HuH-7 (cell line): ENCODE measurements at places on chromosomes 1 and 21.

GRCh38 chr1:82343381-82343780 lies 542.6 kb downstream of the ADGRL2 start:
- DNase-seq = no peak

DNA sequence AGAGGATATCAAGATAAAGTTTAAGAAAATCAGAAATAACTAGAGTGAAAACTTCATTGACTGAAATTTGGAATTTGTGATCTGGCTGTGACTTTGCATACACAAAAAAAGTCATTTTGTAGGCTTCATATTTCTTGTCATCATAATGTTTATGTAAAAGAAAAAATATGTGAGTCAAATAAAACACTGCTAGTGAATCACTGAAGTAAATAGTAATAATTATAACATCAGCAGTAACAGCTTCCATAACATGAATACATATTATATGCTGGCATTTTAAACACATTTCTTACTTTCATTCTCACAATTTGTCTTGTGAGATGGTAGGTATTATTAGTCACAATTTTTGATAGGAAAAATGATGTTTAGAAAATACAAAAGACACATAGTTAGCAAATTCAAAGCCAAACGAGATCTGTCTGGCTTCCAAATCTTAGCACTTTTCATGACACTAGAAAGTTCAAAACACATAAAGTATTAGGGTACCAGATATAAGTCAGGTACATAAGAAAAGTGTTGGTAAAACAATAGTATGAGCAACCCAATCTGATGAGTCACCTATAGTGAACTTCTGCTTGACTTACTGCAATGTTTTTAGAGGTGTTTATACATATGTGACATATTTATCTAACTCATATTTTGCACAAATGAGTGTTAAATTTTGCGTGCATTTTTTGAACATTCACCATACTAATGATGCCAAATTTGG lies 241.0 kb upstream of the SNX7 start:
- no peak for DNase-seq

- DNase-seq = peak; percentile 12
Measured at GRCh38 chr21:32921632-32922230, 104.0 kb upstream of the OLIG2 start.

DNA sequence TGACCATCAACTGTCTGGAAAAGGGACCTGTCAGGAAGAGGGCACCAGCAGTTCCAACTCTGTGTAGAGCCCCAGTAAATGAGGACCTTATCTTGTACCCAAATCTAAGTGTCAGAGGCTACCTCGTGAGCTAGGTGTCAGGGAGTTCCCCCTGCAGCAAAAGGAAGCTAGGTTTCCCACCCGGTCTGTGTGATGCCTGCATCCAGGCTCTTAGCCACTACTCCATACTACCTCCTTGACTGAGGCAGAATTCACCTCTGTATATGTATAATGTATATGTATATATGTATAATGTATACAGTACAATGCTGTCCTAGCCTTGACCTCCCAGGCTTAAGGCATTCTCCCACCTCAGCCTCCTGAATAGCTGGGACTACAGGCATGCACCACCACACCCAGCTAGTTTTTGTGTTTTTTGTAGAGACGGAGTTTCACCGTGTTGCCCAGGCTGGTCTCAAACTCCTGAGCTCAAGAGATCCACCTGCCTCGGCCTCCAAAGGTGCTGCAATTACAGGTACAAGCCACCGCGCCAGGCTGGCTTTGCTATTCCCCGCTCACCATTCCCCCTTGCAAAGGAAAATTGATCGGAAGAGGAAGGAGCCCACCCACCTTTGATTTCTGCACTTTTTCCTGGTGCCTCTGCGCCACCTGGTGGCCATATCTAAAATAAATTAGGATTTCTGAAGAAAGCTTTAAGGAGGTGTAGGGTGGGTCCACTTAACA lies 15.7 kb upstream of the LUZP1 start:
- peak; percentile 60 for DNase-seq

DNA sequence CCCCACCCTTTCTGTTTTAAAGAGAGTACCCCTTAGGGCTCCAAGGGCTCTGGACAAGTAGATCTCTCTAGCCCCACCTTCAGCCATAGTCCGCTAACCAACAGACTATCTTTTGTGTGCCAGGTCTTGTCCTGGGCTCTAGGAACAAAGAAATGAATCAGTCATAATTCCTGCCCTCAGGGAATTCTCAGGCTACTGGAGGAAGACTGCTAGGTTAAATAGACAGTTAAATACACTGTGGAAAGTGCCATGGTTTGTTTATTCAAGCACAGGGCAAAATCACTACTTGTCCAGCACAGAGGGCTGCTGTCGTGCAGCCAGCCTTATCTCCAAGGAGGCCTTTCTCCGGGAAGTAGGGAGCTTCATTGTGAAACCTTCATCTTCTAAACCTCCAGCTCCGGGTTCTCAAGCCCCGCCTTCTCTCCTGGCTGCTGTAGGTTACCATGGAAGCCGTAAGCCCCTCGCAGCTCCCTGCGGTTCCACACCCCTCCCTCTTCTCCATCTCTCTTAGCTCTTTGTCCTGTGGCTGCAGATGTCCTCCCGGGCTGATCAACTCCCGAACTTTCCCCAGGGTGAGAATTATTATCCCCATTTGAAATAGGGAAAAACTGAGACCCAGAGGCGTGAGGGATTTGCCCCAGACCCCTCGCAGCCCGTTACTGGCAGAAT lies 29.8 kb downstream of the SHISAL2A start:
- peak; percentile 15 for DNase-seq

GRCh38 chr1:65170511-65171142 lies 22.6 kb downstream of the AK4 start:
- peak; percentile 28 for DNase-seq

DNA sequence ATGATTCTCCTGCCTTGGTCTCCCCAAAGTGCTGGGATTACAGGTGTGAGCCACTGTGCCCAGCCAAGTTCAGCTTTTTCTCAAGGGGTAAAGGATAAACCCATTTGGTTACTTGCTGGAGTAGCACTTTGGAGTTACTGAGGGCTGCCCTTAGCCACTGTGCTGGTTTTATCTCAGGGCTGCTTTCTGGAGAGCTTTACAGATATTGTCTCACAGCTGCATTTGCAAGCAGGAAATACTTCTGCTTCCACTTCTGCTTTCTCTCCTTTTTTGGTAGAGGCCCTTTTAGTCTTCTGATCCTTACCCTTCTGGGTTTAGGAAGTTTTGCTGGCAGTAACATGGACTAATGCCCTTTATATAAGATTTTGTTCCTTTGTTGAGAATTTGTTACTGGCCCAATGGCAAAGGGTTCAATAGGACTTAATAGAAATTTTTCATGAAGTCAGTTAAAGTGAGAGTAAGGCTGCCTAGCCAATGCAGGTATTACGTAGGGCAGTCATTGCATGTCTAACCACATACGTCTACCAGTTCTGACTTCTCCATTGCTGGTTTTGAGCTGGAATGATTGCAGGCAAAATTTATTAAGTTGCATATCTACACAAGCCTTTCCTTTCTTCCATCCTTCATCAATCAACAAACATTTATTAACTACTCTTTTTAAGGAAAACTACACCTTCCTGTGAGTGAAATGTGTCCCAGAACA lies 24.4 kb downstream of the CAP1 start:
- DNase-seq = no peak

- no peak for DNase-seq
Measured at GRCh38 chr1:155809088-155809487, 47.9 kb downstream of the GON4L start.

DNA sequence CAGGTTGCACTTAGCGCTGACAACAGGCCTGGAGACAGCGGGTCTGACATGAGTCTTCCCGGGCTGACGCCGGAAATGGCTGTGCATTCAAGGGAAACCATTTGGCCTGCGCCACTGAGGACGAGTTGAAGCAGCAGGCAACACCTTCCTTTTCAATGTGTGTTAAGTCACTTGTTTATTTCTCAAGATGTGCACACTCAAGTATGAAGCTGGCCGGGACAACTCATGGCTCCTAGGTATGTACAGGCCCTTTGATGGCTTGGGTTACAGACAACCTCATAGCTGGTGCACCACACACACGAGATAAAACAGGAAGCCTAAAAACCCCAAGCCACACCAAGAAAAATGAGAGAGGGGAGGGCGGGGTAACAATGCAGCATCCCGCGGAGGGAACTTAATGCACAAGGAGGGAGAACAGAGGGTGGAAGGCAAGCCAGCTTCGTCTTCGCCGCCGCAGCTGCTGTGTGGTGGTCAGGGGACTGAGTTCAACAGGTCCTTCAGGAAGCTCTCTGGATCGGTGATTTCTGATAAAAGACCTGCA lies 118.0 kb upstream of the IFFO2 start:
- DNase-seq = no peak

DNA sequence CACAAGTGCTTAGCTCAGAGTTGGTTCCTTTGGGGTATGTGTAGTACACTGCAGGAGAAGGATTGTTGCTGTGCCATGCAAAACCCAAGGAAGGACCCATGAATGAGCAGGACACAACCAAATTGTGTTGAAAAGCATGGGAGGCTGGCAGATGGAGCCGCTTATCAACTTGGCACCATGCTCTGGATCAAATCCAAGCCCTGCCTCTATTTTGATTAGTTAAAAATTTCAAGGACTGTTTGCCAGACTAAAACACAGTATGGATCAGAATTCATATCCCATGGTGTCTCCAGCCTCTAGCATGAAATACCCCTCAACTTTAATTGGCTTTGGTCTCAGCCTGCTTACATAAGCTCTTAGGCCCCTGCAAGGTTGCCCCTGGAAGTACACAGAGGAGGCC lies 27.8 kb downstream of the CCDC185 start:
- DNase-seq = no peak

- no peak for DNase-seq
Measured at GRCh38 chr21:39651206-39651605, 38.5 kb downstream of the B3GALT5 start.

DNA sequence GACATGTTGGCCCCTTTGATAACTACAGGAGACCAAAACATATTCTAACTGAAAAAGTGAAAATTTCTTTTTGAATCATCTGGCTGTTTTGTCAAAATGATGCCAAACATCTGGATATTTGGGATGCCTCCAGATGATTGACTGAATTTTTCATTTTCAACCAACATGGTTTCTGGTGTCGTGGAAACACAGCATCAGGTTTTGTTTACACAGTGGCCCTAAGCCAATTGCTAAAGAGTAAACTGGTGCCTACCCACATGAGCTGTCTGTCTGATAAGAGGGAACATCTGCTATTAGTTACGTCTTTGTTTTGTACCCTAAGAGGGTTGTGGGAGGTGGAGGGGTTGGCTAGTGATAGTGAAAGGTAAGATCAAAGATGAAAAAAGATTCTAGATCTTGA lies 204.8 kb downstream of the KCNK2 start:
- DNase-seq = no peak

GRCh38 chr1:89870998-89871397 lies 50.2 kb downstream of the LRRC8D start:
- no peak for DNase-seq

DNA sequence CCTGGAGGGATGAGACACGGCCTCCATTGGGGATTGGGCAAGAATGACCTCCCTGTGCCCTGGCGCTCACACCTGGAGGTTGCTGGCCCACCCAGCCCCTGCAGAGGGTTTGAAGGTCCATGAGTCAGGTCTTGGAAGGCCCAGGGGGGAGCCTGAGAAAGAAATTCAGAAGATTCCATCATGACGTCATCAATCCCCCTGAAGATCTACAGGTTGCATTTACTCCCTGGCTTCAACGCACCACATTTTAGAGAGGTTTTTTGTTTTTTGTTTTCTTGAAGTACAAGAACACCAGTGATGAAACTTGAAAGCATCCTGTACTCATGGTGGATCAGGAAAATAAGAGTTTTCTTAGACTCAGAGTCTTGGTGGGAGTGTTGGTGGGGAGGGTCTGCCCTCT lies 82.4 kb upstream of the SLC25A33 start:
- no peak for DNase-seq

DNA sequence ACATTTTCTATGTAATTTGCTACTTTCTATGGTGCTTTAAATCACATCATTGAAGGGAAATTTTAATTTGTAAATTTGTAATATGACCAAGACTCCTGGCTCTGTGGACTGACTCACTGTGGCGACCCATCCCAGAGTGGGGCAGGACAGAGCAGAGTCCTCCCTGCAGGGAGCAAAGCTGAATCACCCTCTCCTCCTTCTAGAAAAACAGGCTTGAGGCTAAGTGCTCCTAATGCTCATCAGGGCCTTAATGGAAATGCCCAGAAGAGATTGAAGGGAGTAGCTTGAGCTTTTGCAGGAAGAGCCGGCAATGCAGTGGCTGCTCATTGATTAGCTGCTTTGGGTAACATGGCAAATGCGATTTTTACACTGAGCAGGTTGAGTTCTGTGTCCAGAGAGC lies 16.8 kb downstream of the S100A10 start:
- no peak for DNase-seq

DNA sequence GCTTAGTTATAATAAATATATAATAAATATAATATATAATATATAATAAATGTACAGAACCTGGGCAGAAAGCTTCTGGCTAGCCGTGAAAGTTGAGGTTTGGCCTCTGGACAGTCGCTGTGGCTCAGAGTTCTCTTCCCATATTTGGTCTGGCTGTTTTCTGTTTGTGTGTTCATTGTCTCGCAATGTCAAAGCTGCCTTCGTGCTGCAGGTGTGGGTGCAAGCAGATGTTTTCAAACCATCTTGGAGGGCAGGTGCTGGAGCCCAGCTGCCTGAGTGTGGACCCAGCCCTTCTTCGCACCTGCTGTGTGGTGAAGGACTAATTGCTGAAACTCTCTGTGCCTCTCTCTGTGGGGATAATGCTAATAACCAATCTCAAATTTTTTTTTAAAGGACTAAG lies 3.6 kb upstream of the CSTB start:
- no peak for DNase-seq

DNA sequence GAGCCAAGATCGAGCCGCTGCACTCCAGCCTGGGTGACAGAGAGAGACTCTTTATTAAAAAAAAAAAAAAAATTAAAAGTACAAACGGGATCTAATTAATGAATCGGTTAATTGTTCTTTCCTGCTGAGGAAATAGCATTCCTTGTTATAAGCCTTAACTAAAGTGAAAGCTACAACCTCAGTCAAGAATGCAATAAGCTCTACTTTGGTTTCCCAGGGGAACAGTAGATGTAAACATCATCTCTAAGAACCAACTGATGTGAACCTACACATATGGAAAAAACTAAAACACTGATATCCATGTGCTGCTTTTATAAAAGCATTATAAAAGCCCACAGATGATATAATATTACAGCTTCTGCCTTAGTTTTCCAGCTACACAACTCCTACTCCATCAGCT lies 41.9 kb downstream of the LPGAT1 start:
- no peak for DNase-seq

- peak; percentile 24 for DNase-seq
Measured at GRCh38 chr1:215637041-215637573, 70.0 kb downstream of the KCTD3 start.

GRCh38 chr1:248710305-248710900 lies 7.8 kb upstream of the OR14I1 start:
- no peak for DNase-seq

DNA sequence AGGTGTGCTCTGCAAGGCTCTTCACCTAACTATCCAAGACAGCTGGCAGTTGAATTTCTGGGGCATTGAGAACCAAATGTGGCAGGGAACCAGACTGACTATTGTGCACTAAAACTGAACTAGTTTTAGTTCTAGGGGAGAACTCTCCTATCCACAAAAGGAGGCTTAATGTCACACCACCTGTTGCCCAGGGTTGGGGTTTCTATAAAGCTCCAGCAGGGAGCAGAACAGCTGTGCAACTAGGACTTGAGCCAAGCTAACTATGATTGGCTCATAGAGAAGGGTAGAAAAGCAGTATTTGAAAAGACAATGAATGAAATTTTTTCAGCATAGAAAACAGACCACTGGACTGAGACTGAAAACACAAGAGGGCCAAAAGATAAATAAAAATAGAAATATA lies 53.3 kb upstream of the FGGY start:
- DNase-seq = no peak
